Prostate gland (tissue), 2 donors: ENCODE measurements at places on chromosomes 1 and 21.

- DNase-seq = no peak
These were observed 10.1 kb downstream of the FNDC5 start for GRCh38 chr1:32860566-32860965.

GRCh38 chr1:76336931-76337371, 262.4 kb downstream of the ST6GALNAC3 start:
- no peak for DNase-seq

- DNase-seq = no peak
These were observed 10.0 kb upstream of the KPRP start for GRCh38 chr1:152747831-152748230.

DNA sequence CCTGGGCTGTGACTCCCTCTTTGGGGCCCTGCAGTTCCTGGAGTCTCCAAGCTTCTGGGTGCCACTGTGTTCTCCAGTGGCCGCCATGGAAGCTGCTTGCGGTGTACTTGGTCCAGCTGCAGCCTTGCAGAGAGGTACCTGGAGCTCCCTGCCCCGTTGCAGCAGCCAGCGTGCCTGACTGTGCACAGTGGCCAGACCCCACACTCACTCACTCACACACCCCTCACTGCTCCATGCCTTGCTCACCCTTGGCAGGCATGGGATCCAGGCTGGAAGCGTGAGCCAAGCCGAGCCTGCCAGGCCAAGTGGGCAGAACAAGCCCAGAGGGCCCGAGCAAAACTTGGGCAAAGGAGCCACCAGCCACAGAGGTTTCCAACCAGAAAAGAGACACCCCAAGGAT, 43.0 kb downstream of the MATN1 start:
- no peak for DNase-seq

GRCh38 chr1:160550572-160551034, 27.5 kb upstream of the SLAMF6 start:
- no peak for DNase-seq

GRCh38 chr1:245520611-245521010, 365.8 kb downstream of the KIF26B start:
- DNase-seq = no peak

GRCh38 chr1:172630056-172630818, 28.7 kb upstream of the FASLG start:
- DNase-seq = no peak

- DNase-seq = no peak
These were observed 405.1 kb downstream of the VAV3 start for GRCh38 chr1:107559881-107560280.

- DNase-seq = no peak
These were observed 141.7 kb downstream of the GALNT2 start for GRCh38 chr1:230208619-230209261.

DNA sequence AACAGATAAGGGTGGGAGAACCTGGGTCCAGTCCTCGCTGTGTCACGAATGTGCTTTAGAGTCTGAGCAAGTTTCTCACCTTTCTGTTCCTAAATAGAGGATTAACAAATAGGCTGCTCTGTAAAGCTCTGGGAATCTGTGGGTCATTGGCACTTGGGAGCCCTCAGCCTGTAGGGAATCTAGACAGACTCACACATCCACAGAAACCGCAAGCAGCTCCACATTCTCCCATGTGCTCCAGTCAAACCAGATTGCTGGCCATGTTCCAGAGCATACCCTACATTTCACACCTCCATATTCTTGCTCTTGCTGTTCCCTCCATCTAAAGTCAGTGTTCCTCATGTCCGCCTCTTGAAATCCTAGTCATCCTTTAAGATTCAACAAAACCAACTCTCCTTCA, 7.8 kb upstream of the AHCYL1 start:
- no peak for DNase-seq

GRCh38 chr1:152479792-152480595, 30.6 kb upstream of the LCE5A start:
- DNase-seq = no peak

DNA sequence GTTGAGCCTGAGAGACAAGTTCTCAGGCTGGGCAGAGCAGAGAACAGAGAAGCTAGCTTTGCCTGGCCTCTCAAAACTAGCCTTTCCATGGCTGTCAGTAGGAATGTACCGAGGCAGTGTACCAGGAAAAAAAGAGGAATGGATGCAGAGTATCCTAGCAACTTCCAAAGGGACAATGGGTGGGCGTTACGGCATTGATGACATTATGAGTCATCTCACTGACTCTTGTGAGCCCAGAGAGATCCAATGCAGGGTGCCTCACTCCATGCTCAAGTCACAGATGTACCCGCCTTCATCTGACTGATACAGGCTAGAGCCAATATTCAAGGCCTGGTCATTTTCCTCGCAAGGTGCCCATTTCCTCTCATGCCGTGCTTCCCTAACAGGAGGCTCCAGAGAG, 51.4 kb upstream of the C8B start:
- no peak for DNase-seq

DNA sequence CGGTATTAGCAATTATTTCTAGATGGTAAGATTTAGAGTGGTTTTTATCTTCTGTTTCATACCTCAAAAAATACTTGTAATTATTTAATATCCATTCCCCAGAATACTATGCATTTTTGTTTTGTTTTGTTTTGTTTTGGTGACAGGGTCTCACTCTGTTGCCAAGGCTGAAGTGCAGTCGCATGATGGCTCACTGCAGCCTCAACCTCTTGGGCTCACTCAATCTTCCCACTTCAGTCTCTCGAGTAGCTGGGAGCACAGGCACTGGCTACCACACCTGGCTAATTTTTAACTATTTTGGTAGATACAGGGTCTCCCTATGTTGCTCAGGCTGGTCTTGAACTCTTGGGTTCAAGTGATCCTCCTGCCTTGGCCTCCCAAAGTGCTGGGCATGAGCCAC, 252.7 kb downstream of the AKT3 start:
- DNase-seq = no peak

DNA sequence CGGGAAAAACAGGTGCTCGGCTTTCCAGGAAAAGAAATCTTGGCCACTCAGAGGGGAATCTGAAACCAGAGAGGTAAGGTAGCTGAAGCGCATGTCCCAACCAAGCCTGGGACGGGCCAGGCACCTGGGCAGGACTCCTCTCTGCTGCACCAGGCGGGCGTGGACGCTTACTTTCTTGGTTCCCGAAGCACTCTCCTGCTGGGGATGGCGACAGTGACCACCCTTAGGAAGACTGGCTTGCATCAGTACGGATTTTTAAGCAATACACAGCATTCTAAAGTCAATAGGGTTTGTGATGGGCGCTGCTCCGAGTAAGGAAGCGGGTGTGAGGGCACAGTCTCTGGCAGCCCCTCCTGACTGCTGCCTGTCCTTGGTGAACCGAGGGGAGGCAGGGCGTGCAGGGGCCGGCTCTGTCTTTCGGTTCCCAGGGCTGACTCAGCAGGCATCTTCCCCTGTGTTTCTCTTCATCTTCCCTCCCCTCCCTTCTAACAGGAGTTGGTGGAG, 74.9 kb upstream of the ANGPTL1 start:
- DNase-seq = peak; percentile 33

- no peak for DNase-seq
These were observed 625 bp upstream of the DARS2 start for GRCh38 chr1:173823781-173824314.

DNA sequence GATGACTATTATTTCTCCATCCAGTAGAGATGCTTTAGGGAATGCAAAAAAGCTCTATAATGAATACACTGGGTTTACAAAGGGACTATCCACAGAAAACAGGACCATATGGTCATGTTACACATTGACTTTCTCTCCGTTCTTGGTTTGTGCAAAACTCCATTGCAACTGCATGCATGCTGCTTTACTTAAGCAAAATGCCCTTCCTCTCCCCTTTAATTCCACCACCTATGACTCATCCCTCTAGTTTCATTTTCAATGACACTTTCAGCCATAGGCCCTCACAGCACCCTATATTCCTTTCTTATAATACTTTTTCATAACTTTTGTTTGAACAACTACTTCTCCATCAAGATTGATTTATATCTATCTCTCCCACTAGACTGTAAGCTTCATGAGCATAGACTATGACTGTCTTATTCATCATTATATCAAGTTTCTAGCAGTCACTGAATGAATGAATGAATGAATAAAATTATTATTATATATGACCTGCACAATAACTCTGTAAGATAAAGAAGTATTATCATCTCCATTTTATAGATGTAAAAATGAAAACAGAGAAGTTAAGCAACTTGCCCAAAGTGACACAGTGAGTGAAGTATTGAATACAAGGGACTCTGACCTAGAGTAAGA, 248.9 kb downstream of the PLPP3 start:
- no peak for DNase-seq

GRCh38 chr1:81484284-81484683, 316.4 kb upstream of the ADGRL2 start:
- DNase-seq = no peak

DNA sequence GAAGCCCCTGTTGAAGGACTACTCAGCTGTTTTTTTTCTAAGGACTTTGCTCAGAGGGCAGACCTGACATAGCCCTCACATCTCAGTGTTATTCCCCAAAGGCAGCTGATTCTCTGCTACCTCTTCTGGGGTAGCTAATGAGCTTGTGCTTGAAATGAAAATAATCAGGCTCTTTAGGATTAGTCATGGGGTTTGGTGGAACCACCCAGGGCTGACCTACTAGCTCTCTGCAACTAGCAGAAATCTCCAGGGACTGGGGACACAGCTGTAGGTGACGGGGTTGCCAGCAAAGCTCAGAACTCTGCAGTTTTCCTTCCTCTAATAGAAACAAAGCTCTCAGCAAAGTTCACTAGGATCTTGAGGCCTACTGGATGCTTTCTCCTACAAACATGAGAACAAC, 106.4 kb upstream of the BCL9 start:
- DNase-seq = no peak

DNA sequence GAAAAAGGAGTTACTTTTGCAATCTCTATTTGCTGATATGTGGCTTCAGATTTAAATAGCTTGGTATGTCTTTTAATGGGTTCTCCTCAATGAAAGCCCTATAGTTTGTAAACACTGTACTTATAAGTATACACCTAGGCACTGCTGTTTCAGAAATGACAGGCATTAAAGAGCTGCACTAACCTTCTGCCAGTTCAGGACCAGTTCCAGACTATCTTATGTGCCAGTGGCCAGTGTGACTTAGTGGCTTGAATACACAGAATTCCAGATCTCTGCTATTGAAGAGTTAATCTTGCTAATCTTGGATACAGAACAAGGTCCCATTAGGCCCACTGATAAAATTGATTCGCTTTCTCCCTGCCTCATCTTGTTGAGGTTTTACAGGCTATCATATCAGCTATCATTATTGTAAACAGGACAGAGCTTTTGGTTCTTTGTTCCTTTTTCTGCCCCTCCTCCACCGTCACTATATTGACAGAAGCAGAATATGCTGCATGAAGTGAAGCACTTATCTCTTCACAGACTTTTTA, 337.5 kb downstream of the LRRIQ3 start:
- DNase-seq = no peak

DNA sequence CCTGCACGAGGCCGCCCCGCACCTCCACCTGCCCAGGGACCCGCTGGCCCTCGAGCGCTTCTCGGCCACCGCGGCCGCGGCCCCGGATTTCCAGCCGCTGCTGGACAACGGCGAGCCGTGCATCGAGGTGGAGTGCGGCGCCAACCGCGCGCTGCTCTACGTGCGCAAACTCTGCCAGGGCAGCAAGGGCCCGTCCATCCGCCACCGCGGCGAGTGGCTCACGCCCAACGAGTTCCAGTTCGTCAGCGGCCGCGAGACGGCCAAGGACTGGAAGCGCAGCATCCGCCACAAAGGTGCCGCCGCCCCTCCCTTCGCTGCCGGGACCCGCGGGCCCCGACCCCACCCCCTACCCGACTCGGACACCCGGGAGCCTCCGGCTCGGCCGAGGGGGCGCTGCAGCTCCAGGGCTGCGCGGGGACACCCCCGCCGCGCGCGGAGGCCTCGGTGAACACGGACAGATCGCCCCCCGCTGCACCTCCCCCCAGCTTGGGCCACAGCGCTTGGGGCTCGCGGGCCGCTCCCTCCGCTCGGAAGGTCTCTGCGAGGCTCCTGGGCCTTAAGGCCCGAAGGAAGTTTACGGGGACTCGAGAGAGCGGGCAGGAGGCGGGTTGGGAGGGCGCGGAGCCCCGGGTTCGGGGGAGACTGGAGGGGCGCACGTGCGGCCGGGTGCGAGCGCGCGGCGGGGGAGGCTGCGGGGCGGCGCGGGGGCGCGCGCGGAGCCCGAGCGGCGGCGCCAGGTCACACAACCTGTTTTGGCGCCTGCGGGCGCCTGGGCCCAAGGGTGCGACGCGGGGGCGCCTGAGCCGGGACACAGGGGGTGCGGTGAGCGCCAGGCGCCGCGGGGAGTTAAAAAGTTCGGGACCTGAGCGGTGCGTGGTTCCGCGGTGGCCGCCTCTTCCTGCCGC, 1.2 kb downstream of the SAMD11 start:
- DNase-seq = no peak

DNA sequence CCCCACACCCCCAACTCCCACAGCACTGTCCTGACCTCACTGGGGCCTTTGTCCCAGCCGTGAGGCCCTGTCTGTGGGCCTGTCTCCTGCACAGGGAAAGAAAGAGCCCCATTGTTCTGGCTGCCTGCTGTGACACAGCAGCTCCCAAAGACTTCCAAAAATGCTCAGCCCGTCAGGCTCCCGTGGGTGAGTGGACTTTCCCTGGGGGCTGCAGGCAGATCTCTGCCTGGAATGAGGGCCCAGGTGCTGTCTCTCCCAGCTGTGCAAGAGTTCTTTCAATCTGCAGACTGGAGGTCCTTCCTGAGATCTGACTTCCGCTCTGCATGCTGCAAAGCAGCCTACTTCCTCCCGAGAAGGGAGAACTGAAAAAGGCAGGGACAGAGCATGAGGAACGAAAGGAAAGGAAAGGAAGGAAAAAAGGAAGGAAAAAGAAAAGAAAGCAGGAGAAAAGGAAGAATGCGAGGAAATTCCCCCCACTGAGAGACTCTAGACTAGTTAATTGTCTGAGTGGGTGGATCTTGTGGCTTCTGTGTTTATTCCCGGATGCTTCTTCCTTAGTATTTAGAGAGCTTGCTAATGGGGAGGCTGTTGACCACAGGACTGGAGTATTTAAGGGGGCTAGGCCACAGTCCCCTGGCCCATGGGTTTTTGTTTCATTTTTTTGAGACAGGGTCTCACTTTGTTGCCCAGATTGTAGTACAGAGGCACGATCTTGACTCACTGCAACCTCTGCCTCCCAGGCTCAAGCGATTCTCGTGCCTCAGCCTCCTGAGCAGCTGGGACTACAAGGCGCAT, 15.0 kb downstream of the NES start:
- DNase-seq = no peak
